ENCODE measurements at places on chromosomes 1 and 21. TPM values are rescaled to one million over a fixed set of nuclear protein-coding genes. Genes with fewer than 3 reads are reported as not detected.

Gene C1orf167
- 5.0 TPM for total RNA-seq

GRCh38 chr1:95140791-95141190 is 23.6 kb downstream of the TLCD4 start:
- no peak for DNase-seq

DNA sequence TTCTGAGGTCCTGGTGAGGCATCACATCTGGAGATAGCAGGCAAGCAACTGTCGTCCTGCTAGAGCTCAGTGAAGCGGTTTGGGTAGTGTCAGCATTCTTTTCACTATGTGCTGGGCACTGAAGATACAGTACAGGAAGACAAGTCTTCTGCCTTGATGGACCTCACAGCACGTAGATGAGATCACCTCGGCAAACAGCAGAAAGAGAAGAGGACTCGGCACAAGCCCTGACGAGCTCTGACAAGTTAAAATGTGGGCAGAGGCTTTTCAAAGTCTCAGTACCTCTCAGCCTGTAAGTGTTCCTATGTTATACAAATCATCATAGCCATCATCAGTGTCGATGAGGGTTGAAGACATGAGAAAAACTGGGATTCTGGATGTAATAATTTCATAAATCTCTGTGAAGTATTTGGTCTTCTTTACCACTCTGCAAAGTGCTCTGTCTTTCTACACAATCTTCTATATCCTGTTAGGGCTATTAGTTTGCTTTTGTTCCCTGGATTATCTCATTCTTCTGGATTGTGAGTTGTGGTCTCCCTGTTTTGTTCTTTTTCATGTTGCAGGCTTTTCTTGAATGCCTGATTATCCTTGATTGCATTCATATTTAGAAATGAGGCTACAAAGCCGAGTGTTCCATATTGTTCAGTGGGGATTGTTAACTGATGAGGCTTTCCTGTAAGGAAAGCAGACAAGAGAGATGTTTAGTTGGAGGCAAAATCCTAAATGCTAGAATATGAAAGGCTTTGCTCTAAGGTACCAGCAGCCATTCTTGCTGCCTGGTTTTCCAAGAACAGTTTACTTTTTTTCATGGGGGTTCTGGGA is 24.2 kb downstream of the MAEL start:
- no peak for DNase-seq

Gene HTR6
- total RNA-seq, result not detected

- no peak for DNase-seq
These were observed 2.5 kb upstream of the PLEKHM2 start for GRCh38 chr1:15681349-15682292.

DNA sequence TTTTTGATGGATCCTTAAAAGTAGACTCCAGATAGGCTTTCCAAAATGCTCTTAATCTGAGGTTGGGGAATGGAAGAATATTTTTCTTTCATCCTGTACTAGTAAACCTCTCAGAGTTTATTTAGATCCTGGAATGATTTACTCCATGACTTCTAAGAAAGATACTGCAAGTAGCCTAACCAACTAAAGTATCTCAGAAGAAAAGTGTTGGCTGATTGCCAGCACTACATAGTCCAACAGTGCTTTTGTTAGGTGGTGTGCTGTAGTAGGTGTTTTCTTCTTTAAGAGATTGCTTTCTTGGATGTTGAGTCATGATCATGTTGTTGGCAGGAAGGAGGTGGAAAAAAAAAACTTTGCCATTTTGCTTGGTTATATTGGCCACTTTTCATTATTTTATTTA is 119.8 kb downstream of the OSBPL9 start:
- DNase-seq, result no peak

Gene CLCNKA
- 0.19 TPM for total RNA-seq

All from Right ventricle myocardium inferior (tissue), 1 donor.